Heart right ventricle (tissue), 16 donors: ENCODE measurements at places on chromosomes 5 and 9.

DNA sequence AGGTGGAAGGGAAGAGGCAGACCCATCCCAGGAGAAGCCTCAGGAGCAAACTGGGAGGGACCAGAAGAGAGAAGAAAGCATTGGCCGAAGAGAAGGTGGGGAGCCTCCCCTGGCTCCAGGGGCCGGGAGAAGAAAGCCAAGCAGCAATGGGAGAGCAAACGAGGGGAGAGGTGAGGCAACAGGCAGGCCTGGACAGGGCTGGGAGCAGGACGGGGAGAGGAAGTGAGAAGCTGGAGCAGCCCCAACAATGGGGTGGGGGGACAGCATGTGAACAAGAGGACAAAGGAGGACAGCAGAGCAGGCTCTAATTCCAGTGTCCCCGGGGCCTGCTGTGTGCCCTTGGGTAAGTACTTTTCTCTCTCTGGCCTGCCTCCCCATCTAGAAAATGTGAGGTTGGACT lies 115.3 kb downstream of the PSD2 start:
- no peak for DNase-seq

DNA sequence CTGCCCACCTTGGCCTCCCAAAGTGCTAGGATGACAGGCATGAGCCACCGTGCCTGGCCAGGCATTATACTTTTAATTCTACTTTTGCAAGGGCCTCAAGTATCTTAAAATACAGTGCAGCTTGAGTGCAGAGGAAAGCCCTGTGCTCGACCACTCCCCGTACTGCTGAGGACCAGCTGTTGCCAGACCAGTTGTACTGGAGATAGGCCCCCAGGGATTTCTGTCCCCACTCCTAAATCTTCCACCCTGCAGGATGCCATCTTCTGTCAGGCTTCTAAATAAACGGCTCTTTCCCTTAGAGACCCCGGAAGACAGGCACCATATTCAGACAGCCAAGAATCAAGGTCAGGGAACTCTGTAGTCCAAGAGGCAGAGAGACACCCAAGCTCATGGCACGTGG lies 16.6 kb upstream of the PSMD5 start:
- DNase-seq = no peak

DNA sequence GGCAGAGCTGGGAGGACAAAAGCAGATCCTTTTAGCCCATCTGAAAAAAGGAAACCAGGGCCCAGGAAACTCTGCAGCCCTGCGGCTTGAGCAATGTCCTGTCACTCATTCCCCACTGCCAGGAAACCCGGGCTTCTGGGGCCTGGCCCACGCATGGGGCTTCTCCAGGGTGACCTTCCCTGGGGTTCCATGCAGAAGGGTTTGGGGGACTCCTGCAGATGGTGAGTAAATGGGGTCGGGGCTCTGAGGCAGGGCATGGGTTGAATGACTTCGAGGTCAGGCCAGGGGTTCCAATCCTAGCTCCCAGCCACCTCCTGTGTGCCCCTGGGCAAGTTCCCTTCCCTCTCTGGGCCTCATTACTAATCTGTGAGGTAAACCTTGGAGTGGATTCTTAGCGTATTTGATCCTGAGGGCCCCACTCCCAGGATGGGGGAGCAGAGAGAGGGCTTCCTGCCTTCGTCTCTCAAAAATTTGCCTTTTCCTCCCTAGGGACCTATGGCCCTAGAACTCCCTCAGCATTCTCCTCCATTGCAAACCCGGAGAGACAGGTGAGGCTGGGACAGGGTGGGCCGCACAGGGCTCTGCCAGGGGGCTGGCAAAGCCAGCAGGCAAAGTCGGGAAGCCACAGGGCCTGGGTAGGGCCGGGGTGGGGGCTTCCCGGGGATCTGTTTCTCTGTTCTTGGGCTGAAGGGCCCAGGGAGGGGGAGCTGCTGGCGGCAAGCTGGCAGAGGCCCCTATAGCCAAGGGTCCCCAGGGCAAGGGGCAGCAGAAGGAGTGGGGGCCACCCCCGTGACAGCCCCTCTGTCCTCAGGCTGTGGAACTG lies 25.8 kb downstream of the ADGRD2 start:
- no peak for DNase-seq

DNA sequence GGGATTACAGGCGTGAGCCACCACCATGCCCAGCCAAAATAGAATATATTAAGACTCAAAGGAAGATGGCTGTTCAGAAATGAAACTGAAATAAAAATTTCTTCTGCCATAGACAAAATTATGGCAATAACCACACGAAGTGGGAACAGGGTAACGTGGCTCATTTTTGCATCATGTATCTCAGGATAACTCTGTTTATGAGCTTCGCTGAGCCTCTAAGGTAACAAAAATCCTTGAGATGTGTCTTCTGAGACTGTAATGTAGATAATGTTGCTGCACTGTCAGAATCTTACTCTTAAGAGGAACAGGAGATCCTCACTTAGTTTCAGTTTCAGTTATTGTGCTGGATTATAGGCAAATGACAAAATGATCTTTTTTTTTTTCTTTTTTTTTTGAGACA lies 153.8 kb downstream of the GOLPH3 start:
- DNase-seq = no peak

DNA sequence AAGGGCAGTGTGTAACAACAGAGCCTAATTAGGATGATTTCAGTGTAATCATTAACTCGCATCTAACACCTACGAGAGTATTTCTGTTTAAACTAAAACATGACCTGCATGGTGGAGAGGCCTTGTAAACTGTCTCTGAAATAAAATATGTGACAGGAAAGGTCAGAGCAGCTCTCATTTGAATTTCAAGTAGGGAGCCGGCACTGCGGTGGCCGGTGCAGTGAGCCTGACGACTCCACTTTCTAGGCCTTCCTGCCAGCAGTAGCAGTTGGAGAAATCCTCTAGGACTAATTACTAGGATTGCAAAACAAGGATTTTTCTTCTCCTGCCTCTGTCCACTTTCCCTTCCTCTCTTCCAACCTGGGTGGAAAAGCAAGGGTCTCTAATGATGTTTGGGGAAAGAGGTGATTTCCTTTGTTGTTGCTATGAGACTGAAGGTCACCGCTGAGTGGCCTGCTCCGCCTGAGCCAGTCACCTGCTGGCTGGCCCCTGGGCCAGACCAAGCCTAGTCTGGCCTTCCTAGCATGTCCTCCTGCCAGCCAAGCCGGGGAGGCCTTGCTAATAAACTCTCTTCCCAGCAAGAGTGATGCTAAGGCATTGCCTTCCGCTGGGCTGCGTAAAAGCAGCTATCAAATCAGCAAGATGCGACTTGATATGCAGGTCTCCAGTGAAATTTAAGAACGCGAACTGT lies 245.7 kb downstream of the PSAT1 start:
- DNase-seq = no peak

- no peak for DNase-seq
These were observed 18.1 kb downstream of the ZBTB5 start for GRCh38 chr9:37447111-37447510.

- DNase-seq = no peak
These were observed 426.7 kb upstream of the ITGA1 start for GRCh38 chr5:52360985-52361384.

DNA sequence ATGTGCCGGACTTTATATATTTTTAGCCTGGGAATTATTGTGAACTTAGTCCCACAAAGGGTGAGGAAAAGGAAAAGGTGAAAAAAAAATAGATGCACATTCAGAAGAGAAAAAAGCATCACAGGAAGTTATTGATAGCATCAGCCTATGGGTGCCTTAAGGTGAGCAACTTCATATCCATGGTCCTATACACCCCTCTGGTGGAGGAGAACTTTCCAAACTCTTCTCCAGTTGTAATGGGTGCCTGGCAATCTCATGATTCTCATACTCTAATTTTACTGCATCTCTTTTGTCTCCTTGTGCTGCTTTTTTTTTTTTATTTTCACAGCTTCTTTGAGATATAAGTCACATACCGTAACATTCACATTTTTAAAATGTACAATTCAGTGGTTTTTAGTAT lies 107.4 kb downstream of the JAKMIP2 start:
- DNase-seq = no peak

DNA sequence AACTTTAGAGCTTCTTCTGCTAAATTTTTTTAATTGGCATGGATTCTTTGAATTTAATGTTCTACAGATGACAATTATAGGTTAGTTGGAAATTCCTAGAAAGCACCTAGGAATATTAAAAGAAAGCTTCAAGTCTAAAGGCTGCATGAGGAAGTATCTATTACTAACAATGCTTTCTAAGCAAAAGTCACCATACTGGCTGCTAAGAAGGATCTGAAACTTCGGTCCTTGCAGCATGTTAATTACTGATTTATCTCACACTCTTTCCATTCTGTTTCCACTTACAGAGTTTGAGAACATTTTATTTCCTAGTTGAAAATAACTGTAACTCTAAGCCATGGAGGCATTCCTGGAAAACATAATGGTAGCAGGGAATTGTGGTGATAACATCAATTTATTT lies 8.4 kb downstream of the SEMA6A start:
- no peak for DNase-seq

DNA sequence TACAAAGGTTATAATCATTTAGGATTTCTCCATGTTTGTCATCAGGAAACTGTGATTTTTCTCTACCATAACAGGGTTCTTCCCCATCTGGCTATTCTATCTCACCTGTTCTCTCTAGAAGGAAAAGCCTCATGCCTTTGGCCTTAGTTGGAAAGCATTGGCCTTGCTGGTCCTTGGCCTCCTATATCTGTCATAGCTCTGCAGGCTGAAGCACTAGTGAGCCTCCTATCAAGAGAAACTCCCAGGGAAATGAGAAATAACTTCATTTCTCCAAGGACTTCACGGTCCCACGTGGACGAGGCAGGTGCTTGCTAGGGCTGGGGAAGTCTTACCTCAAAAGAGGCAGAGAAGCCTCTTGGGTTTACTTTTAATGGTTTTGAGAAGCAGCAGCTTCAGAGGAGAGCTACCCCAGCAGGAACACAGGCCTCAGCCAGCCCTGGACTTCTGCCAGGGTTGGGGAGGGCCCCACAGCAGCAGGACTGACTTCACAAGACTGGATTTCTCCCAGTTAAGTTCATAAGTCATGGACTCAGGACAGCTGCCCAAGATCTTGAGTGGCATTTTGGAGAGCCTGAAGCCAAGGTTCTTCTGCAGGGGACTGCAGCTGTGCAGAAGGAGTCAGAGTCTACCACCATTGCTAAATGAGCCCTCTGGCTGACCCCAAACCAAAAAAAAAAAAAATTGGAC lies 15.8 kb upstream of the PSAT1 start:
- DNase-seq = peak; percentile 66

DNA sequence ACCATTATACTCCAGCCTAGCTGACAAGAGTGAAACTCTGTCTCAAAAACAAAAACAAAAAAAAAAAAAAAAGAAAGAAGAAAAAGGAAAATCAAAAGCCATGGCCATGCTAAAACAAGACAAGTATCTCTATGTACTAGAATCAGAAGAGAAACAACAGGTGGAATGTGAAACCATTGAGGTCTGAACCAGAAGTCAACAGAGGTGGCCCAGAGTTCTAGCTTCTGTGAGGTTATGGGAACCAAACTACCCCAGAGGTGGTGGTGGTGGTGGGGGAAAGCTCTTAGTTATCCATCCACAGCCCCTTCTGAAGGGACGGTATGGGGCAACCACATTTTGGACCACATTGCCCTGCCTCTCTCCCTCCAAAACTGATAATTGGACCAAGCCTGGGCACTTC lies 59.5 kb upstream of the ZNF366 start:
- DNase-seq = no peak

GRCh38 chr5:157494178-157494832 lies 34.3 kb downstream of the NIPAL4 start:
- DNase-seq = no peak

GRCh38 chr9:84950879-84951811 lies 281.6 kb downstream of the NTRK2 start:
- no peak for DNase-seq

- DNase-seq = no peak
These were observed 237.8 kb downstream of the ARRDC3 start for GRCh38 chr5:91145333-91145620.

- DNase-seq = no peak
These were observed 632.5 kb downstream of the ISL1 start for GRCh38 chr5:52015760-52016159.

DNA sequence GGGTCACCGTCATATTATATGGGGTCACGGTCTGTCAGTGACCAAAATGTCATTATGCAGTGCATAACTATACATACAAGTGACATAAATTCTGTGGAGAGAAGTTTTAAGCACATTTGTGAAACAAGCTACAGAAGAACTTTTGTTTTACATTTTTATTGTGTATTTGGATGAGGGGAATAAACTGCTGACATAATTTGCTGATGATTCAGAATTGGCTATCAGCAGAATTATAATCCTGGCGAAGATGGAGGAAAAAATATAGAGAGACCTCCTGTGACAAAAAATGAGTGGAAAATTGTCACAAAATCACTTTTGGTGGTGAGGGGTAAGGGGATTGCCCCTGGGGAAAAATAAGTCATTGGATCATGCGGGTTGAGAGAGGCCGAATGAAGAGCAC lies 116.3 kb upstream of the ANKRD55 start:
- DNase-seq = no peak

DNA sequence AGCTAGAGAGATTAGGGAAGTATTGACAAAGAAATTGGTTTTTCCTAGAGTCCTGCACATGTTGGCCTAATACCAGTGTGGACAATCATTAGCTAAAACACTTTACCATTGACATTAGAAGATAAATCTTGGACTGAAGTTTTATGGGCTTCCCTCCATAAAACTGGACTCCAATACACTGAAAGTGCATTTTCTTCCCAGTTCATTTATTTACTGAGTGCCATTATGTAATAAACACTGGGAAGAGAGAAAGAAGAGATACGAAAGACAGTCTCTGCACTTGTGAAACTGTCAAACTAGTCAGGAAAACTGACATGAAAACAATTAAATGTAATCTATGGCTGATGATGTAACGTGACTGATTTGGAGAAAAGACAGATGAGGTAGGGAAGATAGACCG lies 539.3 kb downstream of the ZNF608 start:
- no peak for DNase-seq

DNA sequence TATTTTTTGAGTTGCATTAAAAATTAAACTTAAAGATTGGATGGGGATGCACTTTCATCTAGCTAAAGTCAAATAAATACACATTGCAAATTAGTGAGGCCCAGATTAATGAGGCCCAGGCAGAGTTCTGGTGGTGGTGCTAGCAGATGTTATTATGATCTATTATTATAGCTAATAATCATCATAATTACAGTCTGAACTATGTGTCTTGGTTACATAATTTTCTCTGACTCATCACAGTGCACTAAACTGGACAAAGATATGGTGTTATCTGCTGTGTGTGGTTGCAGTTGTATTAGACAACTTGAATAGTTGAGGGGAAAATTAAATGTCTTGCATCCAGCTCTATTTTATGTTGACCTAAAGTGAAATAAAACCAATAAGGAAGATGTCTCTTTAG lies 568.8 kb downstream of the TLR4 start:
- DNase-seq = no peak
